ENCODE measurements at places on chromosomes 4 and X.

GRCh38 chr4:75718529-75718928 is 5.8 kb upstream of the USO1 start:
- no peak for DNase-seq

- no peak for DNase-seq
Observed at GRCh38 chr4:174592256-174592984, 70.1 kb upstream of the HPGD start.

DNA sequence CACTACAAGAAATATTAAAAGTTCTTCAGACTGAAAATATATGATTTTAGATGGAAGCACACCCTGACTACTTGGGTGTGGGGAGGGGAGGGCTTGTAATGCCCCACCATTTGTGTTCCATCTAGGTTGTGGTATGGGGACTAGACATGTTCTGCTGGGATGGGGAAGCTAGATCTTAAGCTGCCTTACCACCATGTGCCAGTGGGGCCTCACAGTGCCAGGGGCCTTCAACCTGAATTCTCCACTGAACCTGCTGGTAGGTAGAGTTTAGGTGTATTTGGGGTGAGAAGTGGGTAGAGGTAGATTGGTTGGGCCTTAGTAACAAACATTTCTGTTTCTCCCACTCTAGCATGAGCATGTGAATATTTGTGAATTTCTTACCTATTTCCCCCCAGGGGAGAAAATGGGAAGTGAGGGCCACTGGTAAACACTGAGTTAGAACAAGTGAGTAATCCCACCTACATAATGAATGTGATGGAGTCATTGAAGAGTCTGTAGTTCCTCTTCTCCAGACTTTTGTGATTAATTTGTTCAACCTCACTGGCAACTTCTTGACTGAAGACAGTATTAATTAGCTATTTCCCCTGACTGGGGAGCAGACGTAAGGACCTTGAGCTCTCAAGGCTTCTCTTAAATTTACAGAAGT is 44.0 kb downstream of the BRCC3 start:
- no peak for DNase-seq

GRCh38 chrX:63657821-63658220 is 127.2 kb downstream of the ARHGEF9 start:
- no peak for DNase-seq

GRCh38 chr4:36824682-36825081 is 419.9 kb upstream of the NWD2 start:
- no peak for DNase-seq

DNA sequence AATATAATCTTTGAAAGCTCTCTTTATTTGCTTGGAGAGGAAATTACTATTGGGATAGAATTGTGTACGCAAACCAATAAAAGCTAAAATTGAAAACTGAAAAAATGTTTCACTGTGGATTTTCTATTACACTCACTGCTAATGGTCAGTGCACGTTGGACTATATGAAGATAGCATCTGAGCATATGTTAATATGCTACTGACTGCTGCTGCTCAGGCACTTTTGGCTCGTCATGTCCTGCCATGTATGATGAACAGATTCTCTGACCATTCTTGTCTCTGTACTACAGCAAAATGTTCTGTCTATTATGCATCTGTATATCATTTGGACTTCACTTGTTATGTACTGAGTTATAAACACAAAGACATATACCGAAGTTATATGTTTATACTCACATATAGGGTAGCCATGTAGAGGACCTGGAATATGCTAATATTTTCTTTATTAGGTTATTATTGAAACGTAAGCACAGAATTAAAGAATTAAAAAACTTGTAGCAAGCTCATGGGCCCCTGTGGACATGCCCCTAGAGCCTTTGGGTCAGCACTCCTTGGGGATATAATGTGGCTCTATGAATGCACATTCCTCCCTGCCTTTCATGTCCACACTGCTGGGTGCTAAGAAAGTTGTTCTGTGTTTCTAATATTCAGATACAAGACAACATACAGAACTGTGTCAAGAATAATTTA is 120.8 kb downstream of the ANK2 start:
- DNase-seq, result no peak

DNA sequence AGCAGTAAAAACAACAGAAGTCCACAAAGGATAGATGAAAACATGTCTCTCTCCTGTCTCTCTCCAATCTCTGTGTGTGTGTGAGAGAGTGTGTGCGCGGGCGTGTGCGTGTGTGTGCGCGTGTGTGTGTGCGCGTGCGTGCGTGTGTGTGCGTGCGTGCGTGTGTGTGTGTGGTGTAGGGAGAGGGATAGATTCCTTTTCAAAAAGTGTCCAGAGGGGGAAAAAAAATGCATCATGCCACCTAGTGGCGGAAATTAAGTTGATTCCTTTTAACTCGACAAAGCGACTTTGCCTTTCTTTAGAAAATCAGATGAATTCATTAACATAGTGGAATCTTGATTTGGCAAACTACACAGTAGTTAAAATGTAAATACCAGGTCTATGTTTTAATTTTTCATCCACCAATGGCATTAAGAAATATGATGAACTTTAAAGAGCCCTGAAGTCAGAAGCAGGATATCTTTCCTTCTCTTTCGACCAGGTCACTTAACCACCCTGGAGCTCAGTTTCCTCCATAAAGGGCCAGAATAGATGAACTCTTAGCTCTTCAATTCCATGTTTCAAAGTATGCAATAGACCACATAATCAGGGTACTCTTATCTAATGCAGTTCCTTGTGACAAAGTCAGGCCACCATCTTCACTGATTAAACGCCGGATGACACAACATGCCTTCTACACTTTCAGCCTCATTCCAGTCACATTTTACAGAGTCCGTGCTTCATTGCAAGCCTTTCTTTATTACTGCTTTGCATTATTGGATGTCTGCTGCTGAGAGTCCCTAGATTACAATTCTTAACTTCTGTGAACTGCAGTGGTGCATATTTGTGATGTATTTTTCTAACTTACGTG is 162.8 kb downstream of the FBXO8 start:
- DNase-seq, result no peak

- no peak for DNase-seq
Observed at GRCh38 chrX:70592091-70592490, 147.5 kb downstream of the DLG3 start.

- DNase-seq, result no peak
Observed at GRCh38 chr4:105170711-105171110, 24.0 kb downstream of the TET2 start.

DNA sequence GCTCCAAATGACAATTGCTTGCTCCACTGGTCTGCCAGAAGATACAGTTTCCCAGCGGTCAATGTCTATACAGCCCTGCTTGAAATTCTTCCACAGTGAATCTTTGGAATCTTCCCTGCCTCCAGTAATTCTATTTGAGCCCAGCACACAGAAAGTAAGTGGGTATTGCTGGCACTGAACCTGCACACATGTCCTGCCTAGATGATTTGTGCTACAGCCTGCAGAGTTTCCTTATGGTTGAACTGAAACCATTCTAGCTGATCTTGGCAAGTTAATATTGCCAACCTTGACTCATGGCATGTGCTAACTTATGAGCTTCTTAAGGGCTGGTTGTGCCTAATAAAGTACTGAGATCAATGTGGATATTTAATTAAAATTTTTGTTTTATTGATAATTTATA is 553.8 kb upstream of the GNPDA2 start:
- no peak for DNase-seq

- DNase-seq, result no peak
Observed at GRCh38 chrX:116490104-116490503, 27.3 kb upstream of the CT83 start.

- DNase-seq, result no peak
Observed at GRCh38 chr4:97396097-97396496, 747.2 kb downstream of the STPG2 start.

GRCh38 chrX:110056419-110056818 is 53.5 kb downstream of the TMEM164 start:
- no peak for DNase-seq

DNA sequence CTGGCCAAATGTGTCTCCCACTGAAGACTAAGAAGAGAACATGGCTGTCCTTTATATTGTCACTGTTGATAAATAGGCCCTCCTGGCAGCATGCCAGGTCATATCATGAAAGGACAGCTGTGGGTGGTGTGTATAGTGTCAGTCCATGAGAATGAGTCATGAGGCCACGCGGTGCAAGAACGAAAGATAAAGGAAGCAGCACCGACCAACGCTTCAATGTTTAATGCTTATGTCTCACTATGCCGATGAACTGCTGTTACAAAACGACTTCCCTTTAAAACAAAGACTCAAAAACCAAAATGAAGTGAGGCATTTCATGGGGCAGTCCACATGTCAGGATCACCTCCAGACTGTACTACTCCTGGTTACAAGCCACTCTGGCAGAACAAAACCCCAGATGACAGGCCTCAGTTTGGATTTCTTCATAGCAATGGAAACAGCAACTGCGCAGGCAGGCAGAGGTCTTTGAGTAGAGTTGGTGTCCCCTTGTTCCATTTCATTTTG is 5.2 kb upstream of the TCEANC start:
- peak; percentile 36 for DNase-seq

GRCh38 chrX:1480082-1480785 is 27.5 kb upstream of the ASMTL start:
- no peak for DNase-seq

GRCh38 chrX:46627062-46627461 is 53.5 kb downstream of the CHST7 start:
- no peak for DNase-seq

- no peak for DNase-seq
Observed at GRCh38 chr4:77082886-77083608, 7.3 kb upstream of the CCNI start.

DNA sequence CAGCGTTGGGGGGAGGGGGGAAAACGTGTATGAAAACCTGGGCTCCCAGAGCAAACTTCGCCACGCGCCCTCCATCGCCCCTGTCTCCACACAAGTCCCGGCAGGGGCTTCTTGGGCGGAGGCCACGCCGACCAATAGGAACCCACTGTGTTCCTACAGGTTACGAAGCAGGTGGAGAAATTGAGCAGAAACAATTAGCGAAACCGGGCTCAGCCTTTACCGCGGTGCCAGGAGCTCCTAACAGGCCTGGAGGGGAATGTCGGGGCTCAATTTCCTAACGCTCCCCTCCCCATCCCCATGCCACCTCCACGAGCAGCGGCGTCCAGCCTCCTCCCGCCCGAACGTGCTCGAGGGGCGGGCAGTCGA is 589 bp upstream of the KIT start:
- no peak for DNase-seq

DNA sequence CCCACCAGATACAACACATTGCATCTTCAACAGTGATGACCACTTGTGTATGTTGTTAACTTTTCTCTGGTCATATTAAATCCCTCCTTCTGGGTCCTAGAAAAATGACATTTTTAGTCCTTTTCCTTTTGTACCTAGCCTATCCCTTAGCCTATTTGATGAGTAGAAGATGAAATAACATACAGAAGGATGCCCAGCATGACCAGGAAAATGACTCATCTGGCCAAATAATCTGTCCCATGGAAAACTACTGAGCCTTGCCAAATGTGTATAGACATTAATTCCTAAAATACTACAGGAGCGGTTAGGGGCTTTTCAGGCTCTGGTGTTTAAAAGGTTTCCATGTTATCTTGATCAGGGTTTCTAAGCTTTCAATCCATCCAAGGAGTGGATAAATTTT is 129.0 kb upstream of the KCNIP4 start:
- no peak for DNase-seq

GRCh38 chr4:109574443-109574850 is 14.4 kb downstream of the MCUB start:
- no peak for DNase-seq

- no peak for DNase-seq
Observed at GRCh38 chr4:125244848-125245450, 69.8 kb upstream of the FAT4 start.

DNA sequence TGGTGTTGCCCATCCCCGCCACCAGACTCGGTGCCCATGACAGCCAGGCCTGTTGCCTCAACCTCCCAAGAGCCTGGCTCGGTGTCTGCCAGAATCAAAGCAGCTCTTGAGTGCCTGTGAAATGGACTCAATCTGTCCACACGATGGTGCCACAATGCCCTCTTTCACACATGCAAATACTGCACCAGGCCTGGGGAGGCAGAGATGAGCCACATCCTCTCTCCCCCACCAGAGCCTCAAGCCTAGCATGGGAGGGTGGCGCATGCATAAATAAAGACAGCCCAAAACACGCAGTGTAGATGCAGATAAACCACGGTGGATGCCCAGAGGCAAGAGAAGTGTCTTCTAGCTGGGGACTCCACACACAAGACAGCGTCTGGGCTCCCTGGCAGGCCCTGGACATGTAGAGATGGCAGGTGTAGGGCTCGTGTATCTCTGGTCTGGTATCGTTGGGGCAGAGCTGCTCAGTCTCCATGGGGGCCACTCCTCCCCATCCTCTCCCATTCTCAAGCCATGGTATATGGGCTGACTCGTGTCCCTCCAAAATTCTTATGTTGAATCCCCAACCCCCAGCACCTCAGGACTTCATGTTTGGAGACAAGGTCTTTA is 65.6 kb downstream of the JAKMIP1 start:
- DNase-seq, result peak; percentile 32

- DNase-seq, result no peak
Observed at GRCh38 chrX:77453190-77453589, 6.0 kb downstream of the FGF16 start.

GRCh38 chr4:112604589-112604988 is 32.1 kb downstream of the ZGRF1 start:
- DNase-seq, result peak; percentile 7

DNA sequence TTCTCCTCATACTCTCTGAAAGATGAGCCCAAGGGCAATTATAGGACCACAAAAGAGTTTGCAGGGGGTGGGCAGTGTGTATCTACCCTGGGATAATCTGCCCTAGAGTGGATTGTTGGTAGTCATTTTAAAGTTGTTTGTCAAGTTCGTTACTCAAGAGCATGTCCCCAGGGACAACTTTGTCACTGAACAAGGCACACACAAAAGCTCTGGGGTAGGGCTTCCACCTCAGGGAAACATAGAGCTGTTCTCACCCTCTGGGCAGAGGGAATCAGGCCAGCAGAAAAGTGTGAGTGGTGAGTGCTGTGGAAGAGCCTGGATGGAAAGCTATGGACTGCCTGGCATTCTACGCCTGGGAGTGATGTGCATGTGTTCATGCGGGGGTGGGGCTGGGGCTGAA is 23.3 kb upstream of the LEF1 start:
- DNase-seq, result no peak

DNA sequence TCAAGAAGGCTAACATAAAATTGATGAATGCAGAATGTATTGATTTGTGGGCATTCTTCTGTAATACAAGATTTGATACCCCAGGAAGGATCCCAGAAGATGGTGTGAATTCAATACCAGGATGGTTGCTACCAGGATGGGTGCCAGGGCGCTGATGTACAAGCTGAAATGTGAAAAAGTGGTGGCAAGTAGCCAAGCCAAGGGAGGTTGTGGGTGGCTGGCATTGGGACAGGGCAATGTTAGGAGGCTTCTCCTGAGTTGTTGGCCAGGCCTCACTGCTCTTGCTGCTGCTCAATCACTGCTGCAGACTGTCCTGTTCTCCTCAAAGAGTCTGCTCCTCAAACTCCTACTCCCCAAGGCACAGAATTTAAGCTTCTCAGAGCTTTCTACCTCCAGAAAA is 77.1 kb downstream of the RBM46 start:
- DNase-seq, result no peak

Measured in T-helper 2 cell (primary cell).